Activated T-cell treated with anti-CD3 and anti-CD28 coated beads, Interleukin-2, amount 50 U/mL, for 1 hour (primary cell): ENCODE measurements at places on chromosomes 4 and X.

- no peak for DNase-seq
Measured at GRCh38 chrX:119636419-119636818, 30.2 kb upstream of the NKRF start.

DNA sequence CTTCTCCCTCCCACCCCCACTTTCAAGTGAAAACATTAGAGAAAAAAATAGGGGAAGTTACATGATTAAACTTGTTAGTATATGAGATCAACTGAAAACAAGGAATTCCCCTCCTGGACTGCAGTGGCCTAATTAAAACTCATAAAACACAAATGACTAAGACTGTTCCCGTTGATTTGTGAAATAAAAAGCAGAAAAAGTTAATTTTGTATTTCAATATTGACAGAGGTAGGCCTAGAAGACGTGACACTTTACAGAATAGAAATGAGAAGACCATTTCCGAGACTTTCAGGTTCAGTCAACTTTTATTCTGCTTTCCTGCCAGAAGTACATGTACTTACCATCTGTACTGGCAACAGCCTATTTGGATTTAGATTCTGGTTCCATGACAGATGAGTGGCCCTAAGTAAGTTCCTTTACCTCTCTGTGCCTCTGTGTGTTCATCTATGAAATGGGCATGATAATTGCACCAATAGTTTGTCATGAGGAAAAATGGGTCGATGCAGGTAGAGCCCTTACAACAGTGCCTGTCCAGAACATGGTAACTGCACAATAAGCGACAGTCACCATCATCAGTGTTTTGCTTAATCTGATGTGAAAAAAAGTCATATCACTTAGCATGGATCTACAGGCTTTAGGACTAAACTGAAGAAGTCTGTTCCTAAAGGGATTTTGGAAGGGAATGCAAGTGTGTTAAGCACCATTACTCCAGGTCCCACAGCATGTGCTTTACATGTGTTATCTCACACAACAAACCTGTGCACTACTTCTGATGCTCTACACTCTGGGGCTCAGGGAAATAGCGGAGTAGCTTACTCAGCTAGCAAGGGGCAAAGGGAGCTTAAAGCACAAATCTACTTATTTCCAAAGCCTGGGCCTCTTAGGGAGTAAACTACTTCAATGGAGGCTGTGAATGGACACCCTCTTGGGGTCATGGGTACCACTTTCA, 562.3 kb upstream of the DIPK2B start:
- DNase-seq, result no peak

- no peak for DNase-seq
Measured at GRCh38 chrX:129557844-129558480, 17.9 kb downstream of the OCRL start.

GRCh38 chrX:68417651-68418050, 15.6 kb downstream of the OPHN1 start:
- no peak for DNase-seq

DNA sequence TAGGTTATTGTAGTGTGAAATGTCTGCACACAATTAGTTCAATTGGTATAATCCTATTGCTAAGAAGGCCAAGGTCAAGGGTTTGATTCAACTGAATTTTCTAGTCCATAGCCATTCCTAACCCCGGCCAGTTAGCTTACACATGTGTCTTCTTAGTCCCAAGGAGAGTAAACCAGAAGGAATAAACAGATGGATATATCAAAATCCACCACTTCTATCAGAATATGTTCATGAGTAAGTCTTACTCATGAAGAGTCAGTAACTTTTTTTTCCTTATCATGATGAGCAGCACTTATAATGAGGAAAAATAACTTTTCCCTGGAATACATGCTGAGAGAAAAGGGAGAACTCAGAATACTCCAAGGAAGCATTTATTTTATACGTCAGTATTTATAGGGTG, 9.5 kb downstream of the HHIP start:
- DNase-seq, result no peak

DNA sequence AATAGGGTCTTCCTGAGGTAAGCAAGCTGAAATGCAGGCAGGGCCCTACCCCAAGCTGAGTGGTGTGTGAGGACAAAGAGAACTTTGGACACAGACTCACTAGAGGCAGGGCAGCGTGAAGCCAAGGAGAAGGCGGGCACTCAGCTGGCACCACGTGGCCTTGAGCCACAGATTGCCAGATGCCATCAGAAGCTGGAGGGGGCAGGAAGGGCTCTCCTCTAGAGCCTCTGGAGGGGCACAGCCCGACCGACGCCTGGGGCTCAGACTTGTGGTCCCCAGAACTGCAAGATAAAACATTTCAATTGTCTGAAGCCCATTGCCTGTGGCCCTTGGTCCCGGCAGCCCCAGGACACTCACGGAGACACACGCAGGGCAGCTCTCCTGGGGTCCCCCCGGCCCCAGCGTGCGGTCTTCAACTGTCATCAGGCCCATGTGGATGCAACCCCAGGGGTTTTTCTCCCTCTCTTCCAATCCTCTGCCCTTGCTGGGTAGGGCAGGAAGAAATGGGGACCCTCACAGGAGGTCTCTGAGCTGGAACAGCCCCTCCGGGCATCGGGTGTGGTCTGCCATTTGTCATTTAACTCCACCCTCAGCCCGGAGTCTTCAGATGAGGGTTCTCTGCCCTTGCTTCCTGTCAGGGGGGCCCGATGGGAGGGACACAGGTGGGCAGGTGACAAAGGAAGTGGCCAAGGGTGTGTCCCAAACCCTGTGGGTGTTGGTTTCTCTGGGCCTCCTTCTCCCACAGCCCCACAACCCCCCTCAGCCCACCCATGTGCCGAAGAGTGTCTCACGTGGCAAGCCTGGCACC, 22.2 kb downstream of the HMX1 start:
- no peak for DNase-seq

- no peak for DNase-seq
Measured at GRCh38 chr4:65457011-65457410, 213.3 kb downstream of the EPHA5 start.

DNA sequence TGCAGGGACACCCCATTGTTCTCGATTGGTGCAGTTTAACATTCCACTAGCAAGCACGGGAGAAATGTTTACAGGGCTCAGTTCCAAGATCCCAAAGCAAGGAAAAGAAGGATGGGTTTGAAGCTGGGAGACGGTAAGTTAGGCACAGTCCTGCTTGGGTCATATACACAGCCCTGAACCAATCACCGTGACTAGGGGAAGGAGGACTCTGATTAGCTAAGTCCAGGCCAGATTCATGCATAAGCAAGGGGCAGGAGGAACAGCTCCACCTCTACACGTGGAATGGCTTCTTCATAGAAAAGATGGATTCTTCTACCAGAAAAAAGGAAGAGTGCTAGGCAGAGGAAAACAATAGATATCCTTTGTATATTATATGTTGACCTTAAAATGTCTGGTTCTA, 11.0 kb upstream of the EXOC1L start:
- DNase-seq, result no peak

DNA sequence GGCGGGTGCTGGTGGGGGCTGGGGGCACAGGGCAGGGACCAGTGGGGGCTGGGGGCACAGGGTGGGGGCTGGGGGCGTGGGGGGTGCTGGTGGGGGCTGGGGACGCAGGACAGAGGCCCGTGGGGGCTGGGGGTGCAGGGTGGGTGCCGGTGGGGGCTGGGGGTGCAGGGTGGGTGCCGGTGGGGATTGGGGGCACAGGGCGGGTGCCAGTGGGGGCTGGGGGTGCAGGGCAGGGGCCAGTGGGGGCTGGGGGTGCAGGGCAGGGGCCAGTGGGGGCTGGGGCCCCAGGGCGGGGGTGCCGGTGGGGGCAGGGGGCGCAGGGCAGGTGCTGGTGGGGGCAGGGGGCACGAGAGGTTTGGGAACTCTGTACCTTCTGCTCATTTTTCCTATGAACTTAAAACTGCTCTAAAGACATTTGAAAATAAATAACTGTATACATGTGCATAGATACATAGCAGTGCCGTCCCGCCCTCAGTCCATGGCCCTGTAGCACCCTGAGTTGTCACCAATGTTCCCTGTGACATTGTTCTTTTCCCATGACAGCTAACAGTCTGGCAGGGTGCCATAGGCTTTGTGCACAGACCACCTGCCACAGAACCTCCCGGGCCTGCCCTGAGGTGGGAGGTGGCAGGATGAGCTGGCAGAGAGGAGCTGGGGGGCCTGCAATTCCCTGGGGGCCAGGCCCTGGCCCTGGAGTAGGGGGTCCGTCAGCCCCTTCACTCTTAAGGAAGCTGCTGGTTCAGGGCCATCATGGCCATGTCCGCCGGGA, 35.6 kb upstream of the ADRA2C start:
- DNase-seq, result no peak

- peak; percentile 28 for DNase-seq
Measured at GRCh38 chrX:40008791-40009461, 88.8 kb downstream of the BCOR start.

- no peak for DNase-seq
Measured at GRCh38 chrX:30906726-30907125, 17.7 kb upstream of the TAB3 start.

- no peak for DNase-seq
Measured at GRCh38 chr4:56843421-56843899, 22.0 kb upstream of the SPINK2 start.

DNA sequence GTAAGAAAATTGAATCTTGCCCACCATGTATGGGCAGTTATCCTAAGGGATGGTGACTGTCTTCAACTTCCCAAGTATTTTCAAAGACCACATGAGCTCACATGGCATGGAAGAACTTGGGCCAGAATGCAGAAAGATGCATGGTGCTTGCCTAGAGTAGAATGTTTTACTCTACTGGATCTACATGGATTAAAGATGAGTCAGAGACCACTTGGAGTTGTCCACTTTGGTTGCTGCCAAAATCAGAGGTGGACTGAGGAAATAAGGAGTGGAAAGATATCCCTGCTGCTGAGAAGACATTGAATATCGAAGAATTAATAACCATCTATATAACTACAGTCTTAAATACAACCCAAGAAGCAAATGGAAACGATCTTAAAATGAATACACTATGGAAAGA, 498.1 kb downstream of the NLGN4X start:
- no peak for DNase-seq
